GM06990 (cell line): ENCODE measurements at places on chromosomes 5 and 9.

DNA sequence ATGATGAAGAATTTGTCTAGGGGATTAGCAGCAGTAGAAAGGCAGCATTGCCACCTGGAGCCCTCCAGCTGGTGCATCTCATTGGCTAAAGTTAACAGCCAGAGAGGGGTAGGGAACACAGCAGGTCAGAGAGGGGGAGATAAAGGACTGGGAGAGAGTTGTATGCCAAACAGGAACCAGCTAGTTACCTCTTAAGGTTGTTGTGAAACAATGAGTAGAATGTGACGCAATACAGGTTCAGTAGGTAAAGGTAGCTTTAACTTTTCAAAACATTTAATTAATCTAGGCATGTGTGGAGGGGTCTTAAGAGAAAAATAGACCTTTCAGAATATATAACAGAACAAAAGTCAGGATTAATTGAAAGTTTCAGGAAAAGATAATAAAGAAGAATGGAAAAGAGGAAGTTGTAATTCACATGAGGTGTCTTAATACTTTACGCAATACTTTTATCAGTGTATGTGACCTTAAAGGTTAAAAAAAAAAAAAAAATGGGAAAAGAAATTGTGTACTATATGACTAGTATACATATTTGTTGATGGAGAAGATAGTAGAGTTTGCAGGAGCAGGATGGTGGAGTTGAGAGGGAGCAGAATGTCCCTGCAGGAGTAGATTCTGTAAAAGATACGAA, 14.3 kb downstream of the FBXO38 start:
- DNase-seq = no peak

DNA sequence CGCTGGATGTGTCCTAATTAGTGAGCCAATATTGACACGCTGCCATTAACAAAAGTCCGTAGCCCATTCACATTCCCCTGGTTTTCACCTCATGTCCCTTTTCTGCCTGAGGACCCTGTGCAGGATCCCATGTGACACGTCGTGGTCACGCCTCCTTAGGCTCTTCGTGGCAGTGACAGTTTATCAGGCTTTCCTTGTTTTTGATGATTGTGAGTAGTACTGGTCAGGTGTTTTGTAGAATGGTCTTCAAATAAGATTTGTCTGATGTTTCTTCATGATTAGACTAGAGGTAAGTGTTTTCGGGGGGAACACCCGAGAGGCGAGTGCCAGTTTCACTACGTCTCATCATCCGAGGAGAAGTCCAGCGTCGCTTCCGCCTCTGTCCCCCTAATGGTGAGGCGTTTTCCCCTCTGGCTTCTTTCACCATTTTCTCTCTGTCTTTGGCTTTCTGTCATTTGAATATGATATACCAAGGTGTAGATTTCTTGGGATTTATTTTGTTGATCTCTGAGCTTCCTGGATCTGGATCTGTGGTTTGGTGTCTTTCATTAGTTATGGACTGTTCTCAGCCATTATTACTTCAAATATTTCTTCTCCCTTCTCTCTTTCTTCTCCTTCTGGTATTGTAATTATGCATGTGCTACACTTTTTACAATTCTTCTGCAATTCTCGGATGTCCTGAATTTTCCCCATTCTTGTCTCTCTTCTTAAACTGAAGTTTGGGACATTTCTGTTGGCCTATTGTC, 57.3 kb downstream of the TRIP13 start:
- DNase-seq = no peak

GRCh38 chr5:9515436-9515835, 30.4 kb downstream of the SEMA5A start:
- DNase-seq = no peak

DNA sequence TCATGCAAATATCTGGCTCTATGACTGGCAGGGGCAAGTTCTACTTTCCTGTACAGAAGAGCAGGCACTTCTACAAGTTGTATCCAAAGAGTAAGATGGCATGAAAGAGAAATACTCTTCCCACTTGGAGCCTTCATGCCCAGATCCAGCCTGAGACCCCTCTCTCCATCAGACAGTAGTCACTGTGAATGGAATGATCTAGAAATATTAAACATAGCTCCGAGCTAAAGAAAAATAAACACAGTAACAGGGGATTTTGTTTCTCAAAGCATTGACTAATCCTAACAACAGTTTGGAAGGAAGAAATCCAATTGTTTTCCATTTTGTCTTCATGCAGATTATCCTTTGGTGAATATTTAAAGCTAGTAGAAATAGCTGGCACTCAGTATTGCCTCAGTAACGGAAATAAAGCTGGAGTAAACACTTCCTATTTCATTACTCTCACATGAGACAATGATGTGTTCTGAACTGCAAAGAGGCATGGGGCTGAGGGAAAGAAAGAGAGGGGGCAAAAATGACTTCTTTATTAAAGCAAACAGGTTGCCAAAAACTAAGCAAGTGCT, 100.0 kb downstream of the SEMA5A start:
- DNase-seq = no peak

- no peak for DNase-seq
Observed at GRCh38 chr9:93649610-93650261, 73.4 kb downstream of the PHF2 start.

DNA sequence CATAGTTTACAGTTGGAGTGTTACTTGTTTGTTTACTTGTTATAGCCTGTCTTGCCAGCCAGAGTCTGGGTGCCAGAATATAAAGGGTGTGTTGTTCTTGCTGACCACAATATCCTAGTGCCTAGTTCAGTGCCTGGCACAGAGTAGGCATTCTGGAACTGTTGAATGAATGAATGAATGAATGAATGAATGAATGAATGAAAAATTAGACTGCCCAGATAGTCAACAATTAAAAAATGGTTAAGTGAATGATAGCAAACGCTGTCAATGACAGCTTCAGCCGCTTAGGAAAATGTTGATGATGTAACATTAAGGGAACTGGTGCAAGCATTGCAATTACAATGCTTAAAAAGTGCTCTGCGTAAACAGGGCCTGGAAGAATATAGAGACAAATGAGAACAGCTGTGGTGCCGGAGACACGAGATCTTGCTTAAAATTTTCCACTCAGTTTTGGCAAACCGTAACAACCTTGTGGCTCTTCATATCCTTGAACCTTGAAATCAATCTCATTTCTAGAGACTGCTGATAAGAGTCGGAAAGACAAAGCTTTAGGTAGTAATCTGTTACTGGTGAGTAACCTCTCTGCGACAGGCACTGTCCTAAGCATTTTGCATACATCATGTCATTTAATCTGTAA, 4.7 kb upstream of the TTLL11 start:
- DNase-seq = no peak

GRCh38 chr5:132493241-132493640, 2.7 kb upstream of the IRF1 start:
- no peak for DNase-seq

DNA sequence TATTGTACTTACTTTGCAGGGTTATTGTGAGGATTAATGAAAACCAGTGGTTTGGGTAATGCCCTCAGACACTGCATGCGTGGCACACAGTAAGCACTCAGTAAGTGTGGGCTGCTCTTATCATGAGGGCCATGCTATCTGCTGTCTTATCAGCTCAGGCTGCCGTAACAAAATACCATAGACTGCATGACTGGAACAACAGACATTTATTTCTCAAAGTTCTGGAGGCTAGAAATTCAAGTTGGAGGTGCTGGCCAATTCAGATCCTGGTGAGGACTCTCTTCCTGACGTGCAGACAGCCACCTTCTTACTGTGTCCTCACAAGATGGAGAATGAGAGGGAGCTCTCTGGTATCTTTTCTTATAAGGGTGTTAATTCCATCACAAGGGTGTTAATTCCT, 23.9 kb upstream of the SH3PXD2B start:
- DNase-seq = no peak

GRCh38 chr5:124669956-124670721, 76.3 kb downstream of the ZNF608 start:
- no peak for DNase-seq

GRCh38 chr5:107858324-107858723, 187.6 kb upstream of the EFNA5 start:
- no peak for DNase-seq

GRCh38 chr9:108786322-108786721, 69.5 kb downstream of the ACTL7B start:
- DNase-seq = no peak

GRCh38 chr9:129455151-129455995, 165.5 kb downstream of the C9orf50 start:
- DNase-seq = no peak

GRCh38 chr5:160169326-160169725, 50.1 kb upstream of the PWWP2A start:
- DNase-seq = no peak
